ENCODE measurements at places on chromosomes 1 and 21. TPM values are rescaled to one million over a fixed set of nuclear protein-coding genes. Genes with fewer than 3 reads are reported as not detected.

DNA sequence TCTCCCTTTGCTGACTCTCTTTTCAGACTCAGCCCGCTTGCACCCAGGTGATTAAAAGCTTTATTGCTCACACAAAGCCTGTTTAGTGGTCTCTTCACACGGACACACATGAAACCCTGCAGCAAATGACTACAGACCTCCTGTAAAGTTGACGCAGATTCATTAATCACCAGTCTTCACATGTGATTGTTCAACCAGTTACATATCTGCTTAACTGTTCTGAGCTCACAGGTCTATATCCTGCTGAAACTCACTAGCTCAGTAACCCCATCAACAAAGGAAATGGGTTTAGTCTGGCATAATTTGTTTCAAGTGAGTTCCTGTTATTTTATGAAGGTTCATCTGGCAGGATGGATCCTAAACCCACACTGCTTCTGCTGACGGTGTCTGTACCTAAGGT lies 68.4 kb upstream of the GJA8 start:
- no peak overlapping the region for H3K27ac ChIP-seq
- no peak overlapping the region for H3K4me3 ChIP-seq
- no peak for ATAC-seq
- no peaks in the 10 kb centered on the region for H3K36me3 ChIP-seq
- H3K4me1 ChIP-seq, result peaks cover 9% of the 10 kb centered on the region

DNA sequence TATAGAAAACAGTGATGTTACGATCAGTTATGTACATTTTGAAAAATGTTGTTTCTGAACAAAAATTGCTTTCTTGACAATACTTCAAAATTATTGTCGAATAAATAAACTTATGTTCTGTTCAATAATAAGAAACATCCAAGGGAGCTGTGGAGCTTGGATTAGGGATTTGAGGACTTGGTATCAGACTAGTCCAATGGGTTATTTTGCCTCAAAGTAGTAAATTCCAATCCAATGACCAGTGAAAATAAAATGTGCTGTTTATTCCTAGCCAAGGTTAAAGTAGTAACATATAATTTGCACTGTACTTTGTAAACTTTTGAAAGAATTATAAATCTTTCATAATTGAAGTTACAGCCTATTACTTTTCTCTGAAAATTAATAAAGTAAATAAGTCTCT lies 79.1 kb upstream of the IVNS1ABP start:
- H3K4me3 ChIP-seq, result no peak overlapping the region
- ATAC-seq, result no peak
- no peaks in the 10 kb centered on the region for H3K4me1 ChIP-seq
- H3K27ac ChIP-seq, result no peak overlapping the region
- H3K27me3 ChIP-seq, result no peaks in the 10 kb centered on the region

DNA sequence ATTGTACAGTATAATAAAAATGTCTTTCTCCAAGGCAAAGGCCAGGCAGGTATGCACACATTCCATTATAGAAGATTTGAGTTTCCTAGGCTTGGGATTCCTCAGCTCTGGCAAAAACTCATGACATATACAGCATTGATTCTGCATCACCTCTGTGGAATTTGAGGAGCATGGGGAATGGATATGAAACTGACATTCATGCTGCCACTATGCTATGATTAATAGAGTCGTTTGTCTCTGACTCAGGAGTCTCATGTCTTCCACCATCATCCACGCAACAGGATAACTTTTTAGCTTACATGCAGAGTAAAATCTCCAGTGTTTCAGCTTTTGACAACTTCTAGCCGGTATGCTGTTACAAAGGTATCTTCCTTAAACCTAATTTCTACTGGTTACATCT lies 49.8 kb upstream of the ADORA3 start:
- no peak for ATAC-seq
- no peak overlapping the region for H3K27ac ChIP-seq
- H3K4me1 ChIP-seq, result no peaks in the 10 kb centered on the region
- peaks cover 3% of the 10 kb centered on the region for H3K27me3 ChIP-seq
- H3K36me3 ChIP-seq, result no peaks in the 10 kb centered on the region

GRCh38 chr1:6245869-6246496 lies 2.0 kb downstream of the HES3 start:
- H3K27me3 ChIP-seq, result peaks cover 28% of the 10 kb centered on the region
- H3K36me3 ChIP-seq, result peaks cover 6% of the 10 kb centered on the region
- ATAC-seq, result no peak

DNA sequence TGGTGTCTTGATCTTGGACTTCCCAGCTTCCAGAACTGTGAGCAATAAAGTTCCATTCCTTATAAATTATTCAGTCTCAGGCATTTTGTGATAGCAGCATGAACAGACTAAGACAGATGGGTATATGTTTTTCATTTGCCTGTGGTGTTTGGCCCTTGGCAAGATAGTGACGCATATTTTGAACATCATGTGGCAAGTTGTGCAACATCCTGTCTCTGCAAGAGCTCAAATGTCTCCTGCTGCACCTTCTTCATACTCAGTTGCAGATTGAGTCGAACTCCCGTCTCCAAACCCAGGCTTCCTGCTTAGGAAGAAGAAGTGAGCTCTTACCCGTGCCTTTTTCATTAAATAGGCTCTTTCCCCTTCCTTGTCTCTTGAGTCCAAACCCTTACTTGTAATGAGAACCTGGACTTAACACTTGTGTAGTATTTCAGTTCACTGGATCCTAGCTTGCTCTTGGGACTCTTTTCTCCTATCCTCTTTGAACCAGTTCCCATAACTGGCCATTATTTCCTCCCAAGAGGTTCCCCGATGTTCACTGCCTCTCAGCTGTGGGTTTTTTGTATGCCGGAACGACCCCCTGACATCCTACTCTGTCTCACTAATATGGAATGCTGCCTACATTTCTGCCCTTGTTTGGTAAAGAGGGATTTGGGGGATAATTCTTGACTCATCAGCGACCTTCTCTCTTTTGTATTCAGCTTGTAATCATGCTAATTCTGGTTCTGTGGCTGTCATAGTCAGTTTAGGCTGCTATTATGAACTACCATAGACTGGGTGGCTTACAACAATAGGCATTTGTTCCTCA lies 125.0 kb upstream of the KCNK2 start:
- no peak overlapping the region for H3K4me3 ChIP-seq
- no peaks in the 10 kb centered on the region for H3K36me3 ChIP-seq
- H3K27me3 ChIP-seq, result no peaks in the 10 kb centered on the region
- no peaks in the 10 kb centered on the region for H3K4me1 ChIP-seq

- ATAC-seq, result no peak
- H3K27ac ChIP-seq, result peak overlapping the region; percentile 51
- no peak overlapping the region for H3K4me3 ChIP-seq
- peaks cover 52% of the 10 kb centered on the region for H3K36me3 ChIP-seq
- no peaks in the 10 kb centered on the region for H3K27me3 ChIP-seq
Observed at GRCh38 chr1:155177918-155178281, 4.3 kb downstream of the TRIM46 start.

DNA sequence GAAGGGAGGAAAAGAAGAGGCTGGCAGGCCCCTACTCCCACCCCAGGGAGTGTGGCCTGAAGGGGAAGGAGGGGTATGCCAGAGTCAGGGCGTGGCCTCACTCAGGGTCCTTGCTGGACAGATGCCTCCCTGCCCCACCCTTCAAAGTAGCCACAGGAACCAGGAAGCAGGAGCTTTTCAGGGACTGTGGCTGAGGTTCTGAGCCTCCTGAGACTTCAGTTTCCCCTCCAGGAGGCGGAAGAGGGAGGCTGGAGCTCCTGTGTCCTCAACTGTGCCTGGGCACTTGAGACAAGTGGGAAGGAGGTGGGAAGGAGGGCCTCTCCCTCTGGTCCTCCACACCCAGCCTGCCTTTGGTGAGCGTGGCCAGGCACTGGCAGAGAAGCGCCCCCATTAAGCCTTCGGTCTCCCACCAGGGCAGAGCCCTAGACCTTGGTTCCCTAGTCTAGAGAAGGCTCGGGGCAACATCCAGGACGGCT lies 5.3 kb downstream of the CELSR2 start:
- H3K4me3 ChIP-seq, result no peak overlapping the region
- H3K27ac ChIP-seq, result no peak overlapping the region
- no peaks in the 10 kb centered on the region for H3K36me3 ChIP-seq
- ATAC-seq, result no peak

DNA sequence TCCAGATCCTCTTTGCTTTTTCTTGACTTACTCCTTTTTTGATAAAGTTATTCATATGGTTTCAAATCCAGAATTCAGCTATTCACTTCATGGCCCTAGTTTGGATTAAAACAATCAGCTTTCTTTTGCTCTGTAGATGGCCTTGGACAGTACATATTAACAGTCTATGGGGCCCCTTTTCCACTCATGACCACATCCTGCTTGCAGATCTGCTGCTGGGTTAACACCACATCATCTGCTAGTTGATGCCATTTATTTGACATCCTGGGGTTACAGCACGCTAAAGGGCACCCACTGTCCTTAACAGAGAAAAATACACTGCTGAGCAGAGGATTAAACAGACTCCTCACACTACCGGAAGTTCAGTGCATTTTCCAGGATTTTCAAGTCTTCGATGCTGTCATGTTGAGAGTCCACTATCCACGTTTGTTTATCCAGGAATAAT lies 941 bp upstream of the IFI16 start:
- peak overlapping the region; percentile 89 for H3K4me3 ChIP-seq
- H3K27me3 ChIP-seq, result no peaks in the 10 kb centered on the region
- H3K27ac ChIP-seq, result peak overlapping the region; percentile 99
- H3K36me3 ChIP-seq, result peaks cover 53% of the 10 kb centered on the region
- ATAC-seq, result peak; percentile 63

- H3K27ac ChIP-seq, result no peak overlapping the region
- peaks cover 3% of the 10 kb centered on the region for H3K27me3 ChIP-seq
- H3K4me3 ChIP-seq, result no peak overlapping the region
- H3K4me1 ChIP-seq, result peaks cover 20% of the 10 kb centered on the region
- ATAC-seq, result peak; percentile 58
- no peaks in the 10 kb centered on the region for H3K36me3 ChIP-seq
Observed at GRCh38 chr1:39694026-39694425, 2.8 kb upstream of the HPCAL4 start.

DNA sequence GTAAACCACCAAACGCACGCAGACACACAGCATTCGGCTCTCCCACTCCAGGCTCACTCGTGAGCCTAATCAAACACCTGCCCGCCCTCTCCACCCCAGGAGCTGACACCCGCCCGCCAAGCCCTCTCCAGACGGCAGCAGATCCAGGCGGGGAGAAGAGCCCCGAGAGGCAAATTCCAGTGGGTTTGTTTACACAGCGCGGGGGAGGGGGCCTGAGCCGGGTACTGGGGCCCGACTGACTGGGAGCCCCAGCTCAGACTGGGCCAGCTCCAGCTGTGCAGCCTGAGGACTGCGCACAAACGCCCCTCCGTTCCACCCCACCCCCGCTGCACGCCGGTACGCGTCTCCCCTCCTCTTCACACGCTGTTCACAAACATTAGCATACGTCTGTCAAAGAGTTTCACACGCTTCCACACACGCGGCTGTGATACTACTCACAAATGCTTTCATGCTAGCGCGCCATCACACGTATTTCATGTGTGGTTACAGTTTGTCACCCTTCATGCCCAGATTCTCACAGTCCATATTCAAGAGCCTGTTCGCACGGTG lies 1.0 kb upstream of the EFNA1 start:
- H3K36me3 ChIP-seq, result no peaks in the 10 kb centered on the region
- H3K4me3 ChIP-seq, result peak overlapping the region; percentile 79
- H3K4me1 ChIP-seq, result peaks cover 16% of the 10 kb centered on the region
- H3K27me3 ChIP-seq, result peaks cover 15% of the 10 kb centered on the region

GRCh38 chr1:196295766-196296165 lies 312.5 kb downstream of the KCNT2 start:
- H3K4me1 ChIP-seq, result no peaks in the 10 kb centered on the region
- H3K36me3 ChIP-seq, result no peaks in the 10 kb centered on the region
- H3K27ac ChIP-seq, result no peak overlapping the region
- H3K27me3 ChIP-seq, result no peaks in the 10 kb centered on the region

GRCh38 chr1:109897259-109897955 lies 13.2 kb upstream of the CSF1 start:
- H3K4me1 ChIP-seq, result peaks cover 6% of the 10 kb centered on the region
- no peak overlapping the region for H3K4me3 ChIP-seq
- H3K27ac ChIP-seq, result no peak overlapping the region

The FCGR1A gene
- total RNA-seq, result not detected

The KCNE1 gene
- 0.15 TPM for total RNA-seq

The PCP4L1 gene
- 0.86 TPM for total RNA-seq

The NT5C1A gene
- not detected for total RNA-seq
